Stomach (tissue), 19 donors: ENCODE measurements at places on chromosomes 7 and 10. TPM values are rescaled to one million over a fixed set of nuclear protein-coding genes. Genes with fewer than 3 reads are reported as not detected.

Gene KLHL7
- polyA plus RNA-seq = 9.7 TPM

Gene CYP2C9
- 0.75 TPM for polyA plus RNA-seq

Gene STOX1
- 3.8 TPM for polyA plus RNA-seq

Gene CHRM2
- polyA plus RNA-seq = 1.7 TPM

Gene SLC16A12
- 0.15 TPM for polyA plus RNA-seq

Gene TACR2
- 0.56 TPM for polyA plus RNA-seq

Gene ABCB4
- not detected for polyA plus RNA-seq

Gene LIPJ
- polyA plus RNA-seq = not detected

Gene ABCB1
- polyA plus RNA-seq = 0.50 TPM

Gene C7orf33
- polyA plus RNA-seq = not detected
